ENCODE measurements at places on chromosomes 5 and 9.

DNA sequence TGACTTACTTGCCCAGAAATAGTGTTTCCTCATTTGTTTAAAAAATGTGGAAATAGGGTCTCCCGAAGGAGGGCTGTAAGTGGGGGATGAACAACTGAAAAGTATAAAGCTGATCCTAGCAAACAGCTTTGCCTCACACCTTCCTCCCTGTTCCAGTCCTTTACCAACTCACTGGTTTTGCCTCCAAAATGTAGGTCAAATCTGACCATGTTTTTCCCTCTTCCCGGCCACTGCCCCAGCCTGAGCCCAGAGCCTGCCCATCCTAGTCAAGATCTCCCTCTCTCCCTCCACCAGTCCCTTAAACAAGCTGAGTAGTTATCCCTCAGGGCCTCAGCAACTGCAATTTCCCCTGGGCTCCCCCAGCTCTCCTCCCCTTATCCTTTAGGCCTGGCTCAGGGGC, 82.4 kb upstream of the FBXW11 start:
- no peak for DNase-seq

DNA sequence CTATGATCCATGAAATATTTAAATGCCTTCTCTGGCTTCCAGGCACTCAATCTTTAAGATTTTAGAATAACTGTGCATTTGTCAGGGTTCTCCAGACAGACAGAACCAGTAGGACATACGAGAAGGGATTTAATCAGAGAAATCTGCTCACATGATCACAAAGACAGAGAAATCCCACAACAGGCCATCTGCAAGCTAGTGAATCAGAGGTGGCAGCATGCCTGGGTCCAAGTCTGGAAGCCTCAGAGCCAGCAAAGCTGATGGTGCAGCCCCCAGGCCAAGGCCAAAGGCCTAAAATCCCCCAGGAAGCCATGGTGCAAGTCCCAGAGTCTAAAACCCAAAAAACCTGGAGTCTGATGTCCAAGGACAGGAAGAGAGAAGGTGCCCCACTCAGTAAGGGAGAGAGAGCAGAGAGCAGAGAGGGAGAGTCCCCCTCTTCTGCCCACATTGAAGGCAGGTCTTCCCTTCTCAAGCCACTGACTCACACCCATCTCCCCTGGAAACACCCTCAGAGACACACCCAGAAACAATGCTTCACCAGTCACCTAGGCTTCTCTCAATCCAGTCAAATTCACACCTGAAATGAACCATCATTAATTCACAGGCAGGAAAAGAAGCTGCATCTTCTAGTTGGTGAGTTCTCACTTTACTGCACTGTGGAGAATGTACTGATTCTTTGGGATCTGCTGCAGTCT, 48.7 kb downstream of the CAMSAP1 start:
- DNase-seq = no peak

DNA sequence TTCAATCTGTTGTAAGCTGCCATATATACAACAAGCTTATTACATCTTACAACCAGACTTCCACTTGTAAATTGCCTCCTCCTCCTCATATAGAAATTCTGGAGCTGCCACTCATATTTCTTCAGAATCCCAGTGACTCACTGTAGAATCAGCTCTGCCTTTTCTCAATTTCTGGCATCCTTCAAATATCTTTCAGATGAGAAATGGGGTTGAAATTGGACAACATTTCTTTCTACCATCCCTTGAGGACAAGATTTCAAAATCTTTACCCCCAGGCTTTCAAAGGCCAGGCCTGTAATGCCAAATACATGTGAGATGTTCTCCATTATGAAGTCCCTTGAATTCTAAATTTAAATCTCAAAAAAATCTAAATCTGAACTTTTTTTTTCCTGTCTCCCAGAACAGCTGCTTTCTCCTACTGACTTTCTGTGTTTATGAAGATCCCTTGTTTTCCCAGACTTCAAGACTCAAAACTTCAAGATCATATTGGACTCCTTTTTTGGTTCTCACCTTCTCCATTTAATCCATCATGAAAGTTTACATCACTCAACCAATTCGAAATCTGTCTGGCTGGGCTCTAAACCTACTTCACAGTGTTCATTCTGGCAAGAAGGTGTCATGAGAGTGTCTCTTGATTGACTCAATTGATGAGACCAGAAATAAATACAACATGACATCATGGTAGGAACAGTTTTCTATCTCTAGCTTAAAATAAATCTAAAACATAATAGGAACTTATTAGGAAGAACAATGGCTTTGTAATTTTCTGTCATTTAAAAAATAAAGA, 109.8 kb downstream of the HMHB1 start:
- DNase-seq = no peak

DNA sequence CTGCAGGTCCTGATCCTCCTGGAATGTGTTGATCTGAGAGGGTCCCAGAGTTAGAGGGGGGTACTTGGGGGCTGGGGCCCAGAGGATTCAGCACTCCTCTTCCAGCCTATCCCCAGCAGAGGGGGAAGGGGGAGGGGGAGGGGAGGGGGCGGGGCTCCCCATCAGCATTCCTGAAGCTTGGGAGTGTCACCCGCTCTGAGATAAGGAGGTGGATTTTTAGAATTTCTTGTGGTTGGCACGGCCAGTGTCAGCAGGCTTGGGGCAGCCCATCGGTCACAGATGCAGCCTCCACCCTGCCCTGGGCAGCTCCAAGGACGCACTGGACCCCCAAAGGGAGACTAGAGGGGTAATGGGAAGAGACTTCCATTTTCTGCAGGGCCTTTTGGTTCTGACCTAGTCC, 5.3 kb downstream of the FGF18 start:
- no peak for DNase-seq

GRCh38 chr5:39256477-39257235, 37.3 kb upstream of the FYB1 start:
- no peak for DNase-seq

GRCh38 chr5:128535251-128535650, 2.8 kb downstream of the FBN2 start:
- DNase-seq = no peak

DNA sequence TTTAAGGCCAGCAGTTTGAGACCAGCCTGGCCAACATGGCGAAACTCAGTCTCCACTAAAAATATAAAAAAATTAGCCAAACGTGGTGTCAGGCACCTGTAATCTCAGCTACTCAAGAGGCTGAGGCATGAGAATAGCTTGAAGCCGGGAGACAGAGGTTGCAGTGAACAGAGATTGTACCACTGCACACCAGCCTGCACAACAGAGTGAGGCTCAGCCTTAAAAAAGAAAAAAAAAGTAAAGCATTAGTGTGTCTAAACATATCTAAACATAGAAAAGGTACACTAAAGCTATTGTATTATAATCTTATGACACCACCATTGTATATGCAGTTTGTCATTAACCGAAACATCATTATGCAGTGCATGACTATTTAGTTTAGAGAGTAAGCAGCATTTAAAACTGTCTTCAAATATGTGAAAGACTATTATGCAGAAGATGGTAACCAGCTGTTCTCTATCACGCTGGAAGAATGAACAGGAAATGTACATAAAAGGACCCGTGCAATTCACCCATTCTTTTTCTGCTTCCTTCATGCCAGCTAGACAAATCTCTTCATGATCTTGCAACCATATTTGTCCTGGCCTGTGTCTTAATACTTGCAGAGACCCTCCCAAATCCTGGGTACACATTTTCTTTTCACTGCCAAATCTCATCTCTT, 58.6 kb downstream of the ITGA1 start:
- no peak for DNase-seq

DNA sequence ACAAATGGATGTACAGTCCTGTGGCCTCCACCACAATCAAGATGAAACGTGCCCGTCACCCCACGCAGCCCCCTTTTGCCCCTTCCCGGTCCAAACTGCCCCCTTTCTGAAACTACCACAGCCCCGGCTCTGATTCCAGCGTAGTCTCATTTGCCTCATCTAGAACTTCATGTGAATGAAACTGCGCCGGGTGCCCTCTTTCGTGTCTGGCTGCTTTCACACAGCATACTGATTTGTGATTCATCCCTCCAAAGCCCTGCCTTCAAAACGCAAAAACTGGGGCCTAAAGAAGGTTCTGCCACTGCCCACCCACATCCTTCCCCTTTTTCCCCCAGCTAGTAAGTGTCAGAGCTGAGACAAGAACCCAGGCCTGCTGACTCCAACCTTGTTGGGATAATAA, 31.5 kb upstream of the NCS1 start:
- peak; percentile 52 for DNase-seq

- no peak for DNase-seq
Observed at GRCh38 chr5:14487897-14488570, 93.6 kb upstream of the OTULINL start.

DNA sequence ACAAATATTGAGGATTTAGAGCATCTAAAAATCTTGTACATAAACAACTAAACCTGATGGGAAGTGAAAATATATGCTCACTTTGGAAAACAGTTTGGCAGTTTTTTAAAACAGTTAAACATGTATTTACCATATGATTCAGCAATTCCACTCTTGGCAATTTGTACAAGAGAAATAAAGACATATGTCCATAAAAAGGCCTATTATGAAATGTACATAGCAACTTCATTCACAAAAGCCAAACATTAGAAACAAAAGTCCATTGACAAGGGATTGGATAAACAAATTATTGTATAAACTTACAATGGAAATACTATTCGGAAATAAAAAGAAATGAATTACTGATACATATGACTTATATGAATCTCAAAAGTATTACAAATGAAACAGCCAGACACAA, 196.2 kb upstream of the SLC24A2 start:
- no peak for DNase-seq
